ENCODE measurements at places on chromosomes 3 and 15.

GRCh38 chr3:190051641-190052040, 69.1 kb downstream of the P3H2 start:
- DNase-seq, result no peak

- no peak for DNase-seq
Observed at GRCh38 chr15:101026656-101027272, 107.6 kb downstream of the LRRK1 start.

DNA sequence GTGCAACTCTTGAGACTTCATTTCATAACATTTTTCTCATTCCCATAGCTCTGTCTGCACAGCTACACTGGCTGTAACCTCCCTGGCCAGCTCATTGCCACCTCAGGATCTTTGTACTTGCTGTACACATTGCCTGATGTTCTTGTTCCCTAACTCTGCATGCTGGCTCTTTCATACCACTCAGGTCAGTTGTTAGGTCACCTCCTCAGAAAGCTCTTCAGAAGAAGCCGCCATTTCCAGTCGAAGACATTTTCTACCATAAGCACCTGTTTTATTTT, 176.2 kb downstream of the AKAP13 start:
- no peak for DNase-seq

GRCh38 chr15:100180921-100181320, 160.9 kb downstream of the ADAMTS17 start:
- DNase-seq, result no peak

- peak; percentile 36 for DNase-seq
Observed at GRCh38 chr15:99564221-99565048, 1.3 kb upstream of the MEF2A start.

GRCh38 chr3:47847260-47847659, 44.3 kb downstream of the DHX30 start:
- DNase-seq, result no peak

GRCh38 chr3:193972832-193973231, 163.1 kb upstream of the HES1 start:
- DNase-seq, result peak; percentile 53

- DNase-seq, result no peak
Observed at GRCh38 chr3:46354984-46355383, 1.1 kb downstream of the CCR2 start.

DNA sequence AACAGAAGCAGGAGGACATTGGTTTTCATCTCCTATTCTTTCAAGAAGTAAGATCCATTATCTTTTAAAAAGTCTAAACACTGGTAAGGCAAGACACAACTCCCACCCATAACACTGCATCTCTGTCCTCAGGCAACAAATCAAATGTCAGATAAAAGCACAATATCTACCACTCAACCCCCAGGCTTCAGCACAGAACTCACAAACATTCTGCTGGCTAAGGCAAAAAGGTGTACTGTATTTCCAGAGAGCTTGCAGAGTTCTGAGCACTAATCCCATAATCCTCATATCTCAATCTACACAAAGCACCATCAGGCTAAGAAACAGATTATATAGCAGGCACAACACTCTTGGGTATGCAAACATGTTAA, 20.9 kb downstream of the RAF1 start:
- no peak for DNase-seq

DNA sequence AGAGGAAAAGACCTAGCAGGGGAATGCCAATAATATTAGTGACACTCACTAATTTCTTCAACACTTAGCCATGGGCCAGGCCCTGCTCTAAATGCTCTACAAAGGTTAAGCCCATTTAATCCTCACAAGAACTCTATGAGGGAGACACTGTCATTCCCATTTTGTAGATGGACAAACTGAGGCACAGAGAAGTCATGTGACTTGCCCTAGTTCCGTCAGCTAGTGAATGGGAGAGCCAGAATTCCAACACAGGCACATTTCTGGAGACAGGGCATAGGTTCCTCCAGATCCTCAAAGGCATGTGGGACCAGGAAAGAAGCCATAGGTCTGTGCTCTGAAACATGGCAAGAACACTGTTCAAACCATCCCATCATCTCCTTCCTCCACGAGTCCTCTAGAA, 31.5 kb downstream of the LOXL1 start:
- no peak for DNase-seq

DNA sequence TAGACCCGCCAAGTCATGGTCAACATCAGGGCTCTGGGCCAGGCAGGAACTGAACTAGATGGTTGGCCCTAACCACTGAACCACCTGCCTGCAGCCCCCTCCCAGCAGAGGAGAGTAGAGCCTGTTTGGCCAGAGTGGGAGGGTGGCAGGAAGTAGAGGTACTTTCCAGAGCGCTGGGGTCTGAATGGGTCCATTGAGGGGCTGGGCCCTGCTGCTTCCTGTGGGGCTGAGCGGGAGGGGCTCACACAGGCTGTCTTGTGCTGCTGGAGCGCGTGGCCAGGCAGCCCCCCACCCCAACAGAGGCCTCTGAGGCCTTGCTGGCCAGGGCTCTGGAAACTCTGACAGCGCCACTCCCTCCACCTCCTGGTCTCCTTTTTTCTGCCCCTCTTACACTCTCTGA, 17.4 kb downstream of the CSPG4 start:
- DNase-seq, result no peak

- peak; percentile 91 for DNase-seq
Observed at GRCh38 chr3:125374996-125375941, at the start of gene ZNF148. Gene ZNF148, minus strand, starts transcription at chr3:125375325. Its CDS starts 61,685 bp downstream, at chr3:125313640.

DNA sequence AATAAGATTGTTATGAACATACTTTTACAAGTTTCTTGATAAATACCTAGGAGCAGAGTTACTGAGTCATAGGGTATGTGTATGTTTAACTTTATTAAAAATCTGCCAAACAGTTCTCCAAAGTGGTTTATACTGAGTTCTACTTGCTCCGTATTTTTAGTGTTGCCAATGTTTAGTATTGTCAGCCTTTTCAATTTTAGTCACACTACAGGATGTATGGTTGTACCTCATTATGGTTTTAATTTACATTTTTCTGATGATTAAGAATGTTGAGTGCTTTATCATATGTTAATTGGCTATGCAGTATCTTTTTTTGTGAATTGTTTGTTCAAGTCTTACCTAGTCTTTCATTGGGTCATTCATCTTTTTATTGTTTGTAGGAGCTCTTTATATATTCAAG, 4.3 kb downstream of the TMOD3 start:
- DNase-seq, result no peak

DNA sequence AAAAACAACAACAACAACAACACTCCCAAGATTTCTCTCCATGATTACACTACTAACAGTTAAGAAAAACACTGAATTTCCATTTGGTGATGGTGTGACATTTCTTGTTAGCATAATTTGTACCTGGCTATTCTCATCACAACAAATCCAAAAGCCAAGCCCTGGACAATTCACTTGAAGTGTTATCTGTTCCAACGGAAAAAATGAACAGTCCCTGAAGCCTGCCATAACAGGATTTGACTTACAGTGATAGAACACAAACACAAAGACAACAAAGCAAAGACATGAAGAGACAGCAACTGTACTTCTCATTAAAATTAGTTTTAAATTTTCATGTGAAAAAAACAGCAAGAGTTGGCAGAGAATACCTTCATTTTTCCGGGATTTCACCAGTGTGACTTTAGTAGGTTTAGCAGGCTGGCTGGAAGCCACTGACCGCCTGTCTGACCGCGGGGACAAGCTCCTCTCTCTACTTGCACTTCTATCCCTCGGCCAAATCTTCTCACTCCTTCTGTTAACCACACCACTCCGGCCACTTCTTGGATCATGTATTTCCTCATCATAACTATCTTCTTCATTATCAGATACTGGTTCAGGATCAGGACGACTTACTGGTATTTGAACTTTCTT, 56.3 kb downstream of the TJP1 start:
- no peak for DNase-seq

DNA sequence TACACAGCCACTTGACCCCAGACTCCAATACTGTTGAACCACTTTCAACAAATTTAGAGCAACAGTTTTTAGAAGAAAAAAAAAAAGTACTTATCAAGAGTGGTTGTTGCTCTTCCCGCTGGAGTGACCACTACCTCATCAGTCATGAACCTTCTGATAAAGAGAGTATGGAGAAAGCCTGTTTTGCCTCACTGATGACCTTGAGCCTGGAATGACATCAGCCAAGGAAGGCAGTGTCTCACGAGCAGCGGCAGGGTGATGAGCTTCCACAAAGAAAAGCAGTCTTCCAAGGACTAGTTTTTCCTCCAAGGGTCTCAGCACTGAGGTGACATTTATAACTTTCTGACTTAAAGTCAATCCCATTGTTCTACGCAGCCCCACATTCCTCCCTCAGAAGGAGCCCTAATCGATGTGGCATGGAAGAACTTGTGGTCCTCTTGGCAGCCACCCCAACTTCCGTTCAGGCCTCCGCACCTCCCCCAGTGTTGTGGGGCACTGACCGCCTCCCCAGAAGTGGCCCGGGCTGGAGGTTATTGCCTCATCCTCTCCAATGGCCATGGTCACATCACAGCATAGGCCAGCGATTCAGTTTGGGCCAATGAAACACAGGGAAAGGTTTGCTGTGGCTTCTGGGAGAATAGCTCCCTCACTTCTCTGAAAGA, 1.8 kb upstream of the CYP11A1 start:
- no peak for DNase-seq

- DNase-seq, result no peak
Observed at GRCh38 chr15:30030345-30030744, 52.4 kb upstream of the GOLGA8J start.

DNA sequence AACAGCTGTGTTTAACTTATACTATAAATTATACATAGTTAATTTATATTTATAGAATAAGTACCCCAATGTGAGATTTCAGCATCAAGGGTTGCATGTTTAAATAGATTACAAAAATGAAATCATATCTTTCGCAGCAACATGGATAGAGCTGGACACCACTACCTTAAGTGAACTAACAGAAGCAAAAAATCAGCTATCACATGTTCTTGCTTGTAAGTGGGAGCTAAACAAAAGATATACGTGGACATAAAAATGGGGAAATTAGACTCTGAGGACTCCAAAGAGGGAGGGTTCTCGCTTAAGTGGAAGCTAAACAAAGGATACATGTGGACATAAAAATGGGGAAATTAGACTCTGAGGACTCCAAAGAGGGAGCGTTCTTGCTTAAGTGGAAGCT, 626.5 kb upstream of the DPPA4 start:
- no peak for DNase-seq

- DNase-seq, result no peak
Observed at GRCh38 chr3:71149959-71150954, 433.3 kb downstream of the FOXP1 start.

DNA sequence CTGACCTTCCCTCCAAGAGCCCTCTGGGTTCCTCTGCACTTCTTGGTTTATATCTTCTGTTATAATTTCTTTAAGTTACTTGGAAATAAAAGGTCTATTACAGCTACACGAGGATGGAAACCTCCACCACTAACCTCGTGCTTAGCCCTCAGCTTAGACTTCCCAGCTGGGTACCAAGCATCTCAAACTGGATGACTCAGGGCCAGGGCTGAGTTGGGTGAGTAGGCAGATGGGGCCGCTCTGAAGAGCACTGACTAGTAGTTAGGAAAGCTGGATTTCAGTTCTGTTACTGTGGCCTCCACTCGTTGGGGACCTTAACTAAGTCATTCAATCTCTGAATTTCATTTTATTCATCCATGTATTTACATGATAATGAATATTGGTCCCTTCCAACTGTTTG, 1036.6 kb downstream of the IGSF11 start:
- DNase-seq, result peak; percentile 1

DNA sequence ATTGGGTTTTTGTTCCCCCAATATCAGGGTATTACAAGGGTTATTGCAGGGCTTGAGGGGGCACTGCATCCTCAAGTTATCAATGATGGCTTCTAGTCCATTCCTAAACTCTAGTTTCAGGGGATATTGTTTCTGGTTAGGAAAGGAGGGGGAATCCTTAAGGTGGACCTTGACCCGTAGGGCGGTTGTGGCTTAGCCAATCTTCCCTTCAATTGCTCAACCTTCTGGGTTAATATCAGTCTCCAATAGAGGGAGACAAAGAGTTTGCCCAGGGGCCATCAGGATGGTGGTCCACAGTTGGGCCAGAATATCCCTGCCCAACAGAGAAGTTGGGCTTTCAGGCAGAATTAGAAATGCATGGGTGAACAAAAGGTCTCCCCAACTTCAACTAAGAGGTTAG, 214.9 kb downstream of the BCHE start:
- DNase-seq, result no peak

- no peak for DNase-seq
Observed at GRCh38 chr3:181698263-181698954, 13.3 kb upstream of the SOX2 start.

- DNase-seq, result no peak
Observed at GRCh38 chr3:32553459-32553858, 17.2 kb downstream of the DYNC1LI1 start.

- DNase-seq, result no peak
Observed at GRCh38 chr15:39331584-39331983, 249.3 kb upstream of the THBS1 start.

- DNase-seq, result peak; percentile 52
Observed at GRCh38 chr3:178059836-178060235, 476.4 kb upstream of the KCNMB2 start.

DNA sequence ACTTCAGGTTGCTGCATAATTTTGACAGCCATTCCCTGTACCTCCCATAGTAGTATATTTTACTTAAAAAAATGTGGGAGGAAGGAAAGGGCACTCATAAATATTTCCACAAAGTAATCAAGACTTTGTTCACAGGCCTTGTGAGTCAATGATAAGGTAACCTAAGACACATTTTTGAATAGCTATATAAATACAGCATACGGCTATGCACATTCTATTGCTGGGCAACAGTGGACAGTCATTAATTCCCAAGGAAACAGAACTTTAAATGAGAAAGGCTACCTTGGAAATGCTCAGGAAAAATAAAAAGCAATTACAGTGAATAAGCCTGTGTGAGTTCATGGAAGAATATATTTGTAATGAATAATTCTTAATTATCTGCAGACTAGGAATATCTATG, 144.0 kb downstream of the CADM2 start:
- no peak for DNase-seq
